Activated CD4-positive, alpha-beta T cell treated with anti-CD3 and anti-CD28 coated beads for 4 hours (primary cell): ENCODE measurements at places on chromosomes 4 and X.

GRCh38 chr4:108881190-108881589 lies 118.3 kb upstream of the ETNPPL start:
- DNase-seq: no peak

DNA sequence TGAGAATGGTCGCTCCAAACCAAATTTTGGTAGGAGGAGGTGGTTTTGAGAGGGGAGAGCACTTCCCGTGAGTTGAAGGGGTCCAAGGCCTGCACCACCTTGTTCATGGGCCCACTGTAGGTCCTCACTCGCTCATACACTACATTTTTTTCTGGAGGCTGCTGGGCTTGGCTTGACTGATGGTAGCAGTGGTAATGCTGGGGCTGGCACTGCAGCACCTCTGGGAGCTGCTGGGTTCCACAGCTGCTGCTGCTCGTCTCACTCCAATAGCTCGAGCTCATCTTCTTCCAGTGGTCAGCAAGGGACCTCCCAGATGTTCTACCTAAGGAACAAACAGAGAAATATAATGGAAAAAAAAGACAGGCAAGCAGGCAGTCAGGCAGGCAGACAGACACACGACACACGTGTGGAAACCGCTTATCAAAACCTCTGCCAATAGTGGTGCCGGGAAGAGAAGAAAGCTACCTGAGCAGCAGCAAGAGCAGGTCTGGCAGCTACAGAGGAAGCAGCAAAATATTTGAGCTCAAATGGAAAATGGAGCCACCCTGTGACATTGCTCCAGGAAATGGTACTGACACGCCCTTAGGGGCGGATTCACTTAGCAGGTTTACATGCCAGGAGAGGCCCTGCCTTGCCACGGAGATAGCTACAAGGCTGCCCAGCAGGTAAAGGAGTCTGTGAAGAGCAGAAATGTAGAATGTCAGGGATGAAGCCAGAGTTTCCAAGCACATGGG lies at the start of gene POF1B:
Gene POF1B, minus strand, starts transcription at position 492 of the 734 bp plus-strand sequence. Its CDS starts 211 bp downstream, at position 281.
- DNase-seq: no peak

DNA sequence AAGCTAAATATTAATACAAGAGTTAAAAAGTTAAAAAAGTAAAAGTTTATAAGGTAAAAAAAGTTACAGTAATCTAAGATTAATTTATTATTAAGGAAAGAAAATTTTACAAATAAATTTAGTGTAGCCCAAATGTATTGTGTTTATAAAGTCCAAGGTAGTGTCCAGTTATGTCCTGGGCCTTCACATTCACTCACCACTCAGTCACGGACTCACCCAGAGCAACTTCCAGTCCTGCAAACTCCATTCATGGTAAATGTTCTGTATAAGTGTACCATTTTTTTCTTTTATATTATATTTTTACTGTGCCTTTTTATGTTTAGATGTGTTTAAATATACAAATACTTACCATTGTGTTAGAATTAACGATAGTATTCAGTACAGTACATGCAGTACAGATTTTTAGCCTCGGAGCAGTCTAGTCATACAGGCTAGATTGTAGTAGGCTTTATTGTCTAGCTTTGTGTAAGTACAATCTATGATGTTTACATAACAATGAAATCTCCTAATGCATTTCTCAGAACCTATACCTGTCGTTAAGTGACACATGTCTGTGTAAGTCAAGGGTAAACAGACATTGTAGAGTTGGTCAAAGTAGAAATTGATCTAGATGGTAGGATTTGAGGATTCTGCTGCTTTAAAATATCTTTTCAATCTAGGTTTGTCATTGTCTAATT lies 197.7 kb downstream of the GC start:
- no peak for DNase-seq

- no peak for DNase-seq
Observed at GRCh38 chr4:85869181-85869580, 394.2 kb downstream of the ARHGAP24 start.

DNA sequence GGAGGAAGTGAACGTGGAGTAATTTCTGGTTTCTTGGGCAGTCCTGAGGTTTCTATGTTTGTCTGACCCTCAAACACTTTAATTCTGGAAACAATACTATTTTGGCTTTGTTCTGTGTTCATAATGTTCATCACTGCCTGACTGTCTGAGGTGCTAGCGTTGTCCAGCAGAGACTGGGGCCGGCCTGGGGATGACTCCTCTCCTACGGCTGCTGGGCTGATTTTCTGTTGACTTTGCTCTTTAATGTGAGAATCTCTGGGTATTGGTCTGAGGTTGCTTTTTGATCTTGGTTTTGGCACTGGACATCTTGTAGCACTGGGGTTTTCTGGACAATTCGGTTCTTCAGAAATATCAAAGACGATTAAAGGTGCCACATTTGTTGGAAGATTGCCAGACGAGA lies 75.8 kb downstream of the RPS3A start:
- no peak for DNase-seq

DNA sequence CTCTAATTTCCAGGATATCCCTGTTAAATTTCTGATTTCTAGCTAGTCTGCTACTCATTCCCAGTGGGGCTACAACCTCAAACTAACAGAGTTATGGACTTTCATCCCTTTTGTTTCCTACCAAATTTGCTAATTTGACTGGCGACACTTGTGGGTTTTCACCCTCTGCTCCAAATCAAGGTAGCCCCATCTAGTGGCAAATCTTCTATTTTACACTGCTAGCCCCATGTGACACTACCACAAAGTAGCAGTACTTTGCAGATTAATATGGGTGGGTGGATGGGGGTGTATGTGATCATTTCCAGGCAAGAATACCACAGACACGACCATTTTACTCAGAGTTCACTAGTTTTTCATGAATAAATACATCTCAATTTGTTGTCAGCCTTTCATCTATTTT lies 150.3 kb downstream of the MSL3 start:
- DNase-seq: peak; percentile 4
